Stimulated activated CD4-positive, alpha-beta T cell treated with anti-CD3 and anti-CD28 coated beads, TNF-alpha, amount 100 ng/mL, for 24 hours (primary cell): ENCODE measurements at places on chromosomes 13 and 19.

DNA sequence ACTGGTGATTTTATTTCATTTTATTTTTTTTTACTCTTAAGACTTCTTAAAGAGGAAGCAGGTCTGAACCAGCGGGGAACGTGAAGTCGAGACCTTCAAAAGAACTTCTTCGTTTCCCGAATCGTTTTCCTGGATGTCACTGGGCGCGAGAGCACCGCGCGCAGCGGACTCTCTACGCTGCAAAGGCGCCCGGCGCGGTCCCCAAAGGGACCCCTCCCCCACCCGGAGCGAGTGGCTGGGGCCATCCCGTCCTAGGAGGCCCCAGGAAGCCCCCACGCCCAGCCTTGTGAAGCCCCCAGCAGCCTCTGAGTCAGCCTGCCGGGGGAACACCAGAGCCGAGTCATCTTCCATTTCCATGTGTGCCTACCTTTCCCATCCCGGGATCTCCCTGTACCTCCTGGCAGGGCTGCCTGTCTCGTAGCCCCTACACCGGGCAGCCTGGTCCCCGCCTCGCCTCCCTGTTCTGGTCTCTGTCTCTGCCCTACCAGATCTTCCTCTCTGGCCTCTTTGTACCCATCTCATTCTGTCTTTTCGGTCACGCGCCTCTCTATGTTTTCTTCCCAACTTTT, 608 bp downstream of the CD70 start:
- no peak for DNase-seq

DNA sequence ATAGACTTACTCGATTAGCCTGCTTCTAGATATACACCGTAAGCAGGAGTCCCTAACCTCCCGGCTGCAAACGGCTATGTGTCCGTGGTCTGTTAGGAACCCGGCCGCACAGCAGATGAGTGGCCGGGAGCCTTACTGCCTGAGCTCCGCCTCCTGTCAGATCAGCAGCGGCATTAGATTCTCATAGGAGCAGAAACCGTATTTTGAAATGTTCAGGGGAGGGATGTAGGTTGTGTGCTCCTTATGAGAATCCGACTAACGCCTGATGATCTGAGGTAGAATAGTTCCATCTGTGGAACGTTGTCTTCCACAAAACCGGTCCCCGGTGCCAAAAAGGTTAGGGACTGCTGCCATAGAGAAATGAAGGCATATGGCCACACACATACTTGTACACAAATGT, 1491.9 kb downstream of the SLITRK5 start:
- DNase-seq, result no peak

DNA sequence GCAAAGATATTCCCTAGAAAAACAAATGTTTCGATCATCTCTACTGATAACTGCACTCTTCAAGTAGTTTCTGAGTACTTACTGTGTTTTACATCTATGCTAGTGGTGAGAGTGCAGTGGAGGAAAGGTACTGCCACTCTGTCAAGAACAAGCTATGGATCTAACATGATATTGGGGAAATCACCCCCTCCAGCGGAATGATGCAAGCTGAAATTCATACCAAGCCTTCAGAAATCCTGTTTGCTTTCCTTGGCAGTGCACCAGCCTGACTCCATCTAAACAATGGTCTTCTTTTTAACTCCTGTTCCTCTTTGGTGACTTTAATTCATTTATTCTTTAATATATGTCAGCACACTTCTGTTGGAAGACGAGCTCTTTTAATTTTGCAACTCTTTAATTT, 238.0 kb downstream of the PCDH9 start:
- DNase-seq, result no peak

DNA sequence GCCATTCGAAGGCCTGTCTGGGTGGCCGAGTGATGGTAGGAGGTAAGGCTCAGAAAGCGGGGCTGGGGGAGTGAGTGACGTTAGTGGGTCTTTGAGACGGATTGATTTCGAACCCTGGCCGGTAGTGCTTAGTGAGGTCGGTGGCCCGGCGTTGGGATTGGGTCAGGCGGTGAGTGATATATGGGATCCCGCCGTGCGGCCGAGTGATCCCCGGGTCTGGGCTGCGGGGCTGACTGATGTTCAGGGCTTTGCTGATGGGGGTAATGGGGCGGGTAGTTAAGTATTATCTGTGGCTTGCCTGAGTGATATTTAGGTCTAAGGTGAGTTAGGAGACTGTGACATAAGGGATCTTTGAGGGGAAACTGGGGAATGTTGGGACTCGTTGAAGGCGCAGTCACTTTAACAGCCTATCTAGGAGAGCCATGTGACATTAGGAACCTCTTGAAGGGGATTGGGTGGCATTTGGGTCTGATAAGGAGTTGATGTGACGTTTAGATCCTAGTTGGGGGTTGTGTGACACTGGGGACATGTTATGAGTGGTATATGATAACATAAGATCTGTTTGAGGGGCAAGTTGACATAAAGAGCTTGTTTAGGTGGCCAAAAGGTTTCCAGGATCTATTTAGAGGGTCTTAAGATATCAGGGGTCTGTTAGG, 543 bp downstream of the PSMC4 start:
- no peak for DNase-seq

- no peak for DNase-seq
Measured at GRCh38 chr19:5823579-5824281, 15.8 kb downstream of the FUT6 start.

- no peak for DNase-seq
Measured at GRCh38 chr19:45577111-45577905, 7.3 kb downstream of the OPA3 start.

GRCh38 chr19:24078680-24079079, 8.3 kb upstream of the ZNF254 start:
- DNase-seq, result no peak

DNA sequence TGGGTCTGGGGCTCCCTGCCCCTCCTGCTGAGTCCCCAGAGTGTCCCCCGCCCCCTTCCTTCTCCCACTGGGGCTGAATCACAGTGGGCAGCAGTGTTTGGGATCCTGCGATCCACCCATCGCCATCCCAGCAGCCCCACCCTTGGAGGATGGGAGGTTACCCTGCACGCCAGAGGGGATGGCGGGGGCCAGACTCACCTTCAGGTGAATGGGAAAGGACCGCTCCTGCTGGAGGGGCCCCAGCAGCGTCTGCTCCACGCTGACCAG, 569 bp downstream of the DLEU7 start:
- no peak for DNase-seq

GRCh38 chr19:36488846-36489117, 579 bp downstream of the ZNF566 start:
- peak; percentile 13 for DNase-seq

DNA sequence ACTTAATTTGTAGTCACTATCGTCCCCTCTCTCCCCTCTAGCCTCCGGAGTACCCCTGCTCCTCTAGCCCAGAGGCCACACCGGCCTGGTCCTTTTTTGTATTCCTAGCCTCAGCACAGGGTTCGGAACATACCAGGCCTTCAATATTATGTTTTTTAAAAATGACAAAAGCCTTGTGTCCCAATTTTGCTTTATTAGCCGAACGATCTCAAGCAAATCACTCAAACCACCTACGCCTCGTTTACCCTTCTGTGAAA, 463 bp upstream of the POMP start:
- no peak for DNase-seq

DNA sequence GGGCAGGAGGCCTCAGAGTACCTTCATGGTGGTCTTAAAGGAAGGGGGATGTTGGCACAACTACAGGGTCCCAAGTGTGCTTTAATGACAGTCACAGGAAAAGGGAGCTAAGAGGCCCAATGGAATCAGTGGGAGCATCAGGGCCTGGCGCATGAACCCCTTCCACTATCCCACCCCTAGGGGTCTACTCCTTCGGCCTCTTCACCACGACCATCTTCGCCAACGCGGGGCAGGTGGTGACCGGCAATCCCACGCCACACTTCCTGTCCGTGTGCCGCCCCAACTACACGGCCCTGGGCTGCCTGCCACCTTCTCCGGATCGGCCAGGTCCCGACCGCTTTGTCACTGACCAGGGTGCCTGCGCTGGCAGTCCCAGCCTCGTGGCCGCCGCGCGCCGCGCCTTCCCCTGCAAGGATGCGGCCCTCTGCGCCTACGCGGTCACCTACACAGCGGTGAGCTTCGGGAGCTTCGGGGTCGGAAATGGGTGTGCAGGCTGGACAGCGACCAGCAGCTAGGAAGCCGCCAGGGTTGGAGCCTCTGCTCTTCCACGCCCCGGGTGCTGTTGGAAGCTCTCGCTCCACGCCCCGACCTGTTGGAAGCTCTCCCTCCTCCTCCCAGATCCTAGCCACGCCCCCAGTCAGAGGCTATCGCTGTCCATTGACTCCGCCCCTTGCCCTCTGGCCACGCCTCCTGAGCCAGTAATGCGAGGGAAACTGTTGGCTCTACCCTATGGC, 6.0 kb downstream of the PLPPR2 start:
- no peak for DNase-seq

DNA sequence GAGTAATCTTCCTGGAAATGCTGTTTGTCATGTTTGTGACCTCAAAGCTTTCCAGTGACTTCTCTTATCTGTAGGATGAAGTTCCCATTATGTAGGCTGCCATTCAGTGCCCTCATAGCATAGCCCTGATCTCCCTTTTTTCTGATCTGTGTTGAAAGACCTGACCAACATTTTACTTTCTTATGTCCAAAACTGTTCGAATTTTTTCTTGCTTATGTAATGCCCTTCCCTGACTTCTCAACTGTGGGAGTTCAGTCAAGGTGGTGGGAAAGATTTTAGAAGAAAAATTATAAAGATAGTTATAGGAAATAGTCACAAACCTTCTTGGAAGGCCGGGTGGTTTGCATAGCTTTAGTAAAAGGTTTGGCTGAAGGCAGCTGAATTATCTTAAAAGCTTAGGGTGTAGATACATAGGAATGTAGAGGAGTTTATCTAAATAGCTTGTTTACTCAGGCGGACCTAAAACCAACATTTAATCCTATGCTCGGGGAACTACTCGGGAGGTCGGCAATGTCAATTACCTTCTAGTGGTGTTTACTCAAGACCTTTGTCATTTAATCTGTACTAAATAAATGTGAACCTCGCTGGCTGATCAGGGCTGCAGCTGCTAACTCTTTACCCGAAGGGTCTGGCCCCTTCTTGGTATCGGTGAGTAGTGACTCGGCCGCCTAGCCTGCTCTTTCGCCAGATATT, 44.3 kb downstream of the PSG3 start:
- no peak for DNase-seq

DNA sequence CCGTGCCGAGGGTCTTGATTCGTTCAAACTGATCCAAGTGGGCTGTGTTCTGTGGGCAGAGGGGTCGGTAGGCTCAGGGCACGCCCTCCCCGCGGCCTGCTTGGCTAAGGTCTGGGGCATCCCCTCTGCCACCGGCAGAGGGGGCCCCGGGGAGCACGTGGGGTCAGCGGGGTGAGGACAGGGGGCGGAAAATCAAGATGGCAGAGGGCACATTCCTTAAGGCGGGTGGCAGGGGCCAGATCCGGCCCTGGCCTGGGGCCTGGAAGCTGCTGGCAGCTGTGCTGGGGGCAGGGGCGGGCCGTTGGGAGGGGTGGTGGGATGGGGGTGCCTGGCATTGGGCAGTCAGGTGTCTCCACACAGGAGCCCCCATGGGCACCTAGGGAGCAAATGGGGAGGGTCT, 10.7 kb downstream of the PRKACA start:
- DNase-seq, result no peak

DNA sequence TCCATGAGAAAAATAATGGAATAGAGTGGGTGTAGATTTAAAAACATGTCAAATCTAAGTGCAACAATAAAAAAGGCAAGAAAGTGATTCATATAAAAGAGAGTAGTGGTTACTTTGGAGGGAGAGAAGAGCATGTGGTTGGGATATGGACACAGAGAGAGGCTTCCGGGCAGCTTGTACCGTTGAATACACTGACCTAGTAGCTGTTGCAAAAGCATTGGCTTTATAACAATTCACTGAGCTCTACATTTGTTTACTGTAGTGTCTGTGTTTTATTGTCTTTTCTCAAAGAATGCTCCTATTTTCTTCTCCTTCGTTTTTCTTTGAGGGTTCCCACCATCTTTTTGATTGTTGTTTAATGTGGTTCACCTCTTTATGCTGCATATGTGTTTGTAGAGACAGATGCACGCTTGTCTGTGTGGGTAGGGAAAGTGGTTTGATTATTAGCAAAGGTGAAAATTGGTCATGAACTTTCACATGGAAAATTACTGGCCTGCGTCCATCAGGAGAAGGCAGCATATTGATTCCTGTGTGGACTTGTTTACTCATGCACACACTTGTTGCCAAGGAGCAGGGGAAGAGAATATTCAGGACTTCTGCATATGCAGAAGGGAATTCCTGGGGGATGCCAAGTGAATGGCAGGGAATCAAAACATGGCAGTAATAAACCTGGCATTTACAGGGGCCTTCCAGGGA, 29.9 kb upstream of the IRS2 start:
- no peak for DNase-seq

- no peak for DNase-seq
Measured at GRCh38 chr19:34232566-34233481, 21.5 kb upstream of the GARRE1 start.

DNA sequence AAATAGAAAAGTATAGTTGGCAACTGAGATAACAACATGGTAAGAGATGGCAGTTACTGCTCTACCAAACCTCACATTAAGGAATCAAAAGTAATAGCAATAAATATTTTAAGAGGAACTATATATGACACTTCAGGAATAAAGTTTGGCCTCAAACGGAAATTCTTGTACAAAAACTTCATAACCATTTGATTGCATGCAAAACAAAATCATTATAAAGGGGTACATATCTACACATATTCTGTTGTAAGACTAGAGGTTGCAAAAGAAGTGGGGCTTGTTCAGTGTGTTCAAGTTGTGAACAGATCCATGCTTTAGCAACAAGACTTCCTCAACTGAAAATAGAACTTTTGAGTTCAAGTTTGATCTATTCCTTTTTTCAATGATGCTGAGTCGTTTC, 133.5 kb upstream of the MIR17HG start:
- no peak for DNase-seq

DNA sequence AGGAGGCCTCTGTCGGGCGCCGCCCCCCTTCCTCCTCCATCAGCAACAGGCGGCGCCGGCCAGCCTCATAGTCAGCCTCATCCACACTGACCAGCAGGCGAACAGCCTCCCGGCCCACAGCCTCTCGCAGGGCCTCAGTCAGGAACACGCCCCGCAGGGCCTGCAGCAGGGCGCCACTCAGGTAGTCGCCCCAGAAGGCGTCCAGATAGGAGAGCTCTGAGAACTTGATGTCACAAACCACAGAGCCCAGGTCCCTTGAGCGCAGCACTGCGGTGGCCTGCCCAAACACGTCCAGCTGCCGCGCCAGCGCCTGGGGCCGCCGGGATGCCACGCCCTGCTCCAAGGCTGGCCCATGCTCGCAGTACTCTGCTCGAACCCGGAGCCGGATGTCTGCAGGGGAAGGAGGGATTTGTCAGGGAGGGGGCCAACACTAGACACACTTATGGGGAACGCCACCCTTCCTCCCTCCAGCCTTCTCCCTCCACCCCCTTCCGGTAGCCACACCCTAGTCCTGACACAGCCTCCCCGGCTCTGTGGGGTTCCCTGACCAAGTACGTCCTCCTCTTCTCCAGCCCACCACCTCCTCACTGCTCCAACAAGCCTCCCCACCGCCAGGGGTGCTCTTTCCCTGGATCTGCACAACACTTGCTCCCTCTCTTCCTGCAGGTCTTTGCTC, 17.9 kb downstream of the DEDD2 start:
- peak; percentile 65 for DNase-seq

GRCh38 chr19:39307822-39308530, 11.8 kb downstream of the IFNL1 start:
- no peak for DNase-seq

GRCh38 chr19:36060430-36060829, 5.7 kb downstream of the WDR62 start:
- no peak for DNase-seq

- DNase-seq, result no peak
Measured at GRCh38 chr13:71030784-71031183, 836.2 kb downstream of the DACH1 start.

- DNase-seq, result no peak
Measured at GRCh38 chr19:32599258-32599657, 18.3 kb downstream of the PDCD5 start.
